T-helper 17 cell (primary cell): ENCODE measurements at places on chromosomes 7 and 10. TPM values are rescaled to one million over a fixed set of nuclear protein-coding genes. Genes with fewer than 3 reads are reported as not detected.
A peak's percentile ranks its signal among the peaks of the same experiment; 100 is the strongest.

The HOXA1 gene
- 0.60 TPM for total RNA-seq

The SYT15 gene
- total RNA-seq = 1.1 TPM

The PTN gene
- total RNA-seq = not detected

The TWIST1 gene
- not detected for total RNA-seq

DNA sequence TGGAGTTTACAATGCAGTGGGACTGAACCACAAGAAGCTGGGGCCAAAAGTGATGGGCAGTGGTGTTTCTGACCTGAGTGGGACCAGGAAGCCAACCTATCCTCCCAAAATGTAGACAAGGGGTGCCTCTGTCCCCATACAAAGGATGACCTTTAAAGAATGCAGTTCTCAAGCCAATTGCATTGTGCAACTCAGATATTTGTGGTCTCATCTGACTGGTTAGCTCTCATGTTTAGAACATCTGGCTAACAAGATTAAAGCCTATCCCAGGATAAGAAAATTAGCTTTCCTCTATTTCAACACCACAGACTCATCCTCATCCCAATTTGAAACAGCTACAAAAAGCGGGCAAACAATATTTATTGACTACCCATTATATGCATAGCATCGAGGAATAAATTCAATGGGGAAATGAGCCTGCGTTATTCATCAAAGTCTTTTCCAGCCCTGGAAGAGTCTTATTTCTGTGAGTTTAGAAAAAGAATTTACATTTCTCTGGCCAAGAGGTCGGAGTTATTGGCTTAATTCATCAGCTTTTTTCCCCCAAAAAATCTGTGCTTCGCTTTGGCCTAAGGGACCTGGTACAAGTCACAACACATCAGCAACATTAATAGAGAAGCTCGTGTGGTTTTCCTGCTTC is 26.7 kb downstream of the ELMO1 start:
- DNase-seq = no peak

DNA sequence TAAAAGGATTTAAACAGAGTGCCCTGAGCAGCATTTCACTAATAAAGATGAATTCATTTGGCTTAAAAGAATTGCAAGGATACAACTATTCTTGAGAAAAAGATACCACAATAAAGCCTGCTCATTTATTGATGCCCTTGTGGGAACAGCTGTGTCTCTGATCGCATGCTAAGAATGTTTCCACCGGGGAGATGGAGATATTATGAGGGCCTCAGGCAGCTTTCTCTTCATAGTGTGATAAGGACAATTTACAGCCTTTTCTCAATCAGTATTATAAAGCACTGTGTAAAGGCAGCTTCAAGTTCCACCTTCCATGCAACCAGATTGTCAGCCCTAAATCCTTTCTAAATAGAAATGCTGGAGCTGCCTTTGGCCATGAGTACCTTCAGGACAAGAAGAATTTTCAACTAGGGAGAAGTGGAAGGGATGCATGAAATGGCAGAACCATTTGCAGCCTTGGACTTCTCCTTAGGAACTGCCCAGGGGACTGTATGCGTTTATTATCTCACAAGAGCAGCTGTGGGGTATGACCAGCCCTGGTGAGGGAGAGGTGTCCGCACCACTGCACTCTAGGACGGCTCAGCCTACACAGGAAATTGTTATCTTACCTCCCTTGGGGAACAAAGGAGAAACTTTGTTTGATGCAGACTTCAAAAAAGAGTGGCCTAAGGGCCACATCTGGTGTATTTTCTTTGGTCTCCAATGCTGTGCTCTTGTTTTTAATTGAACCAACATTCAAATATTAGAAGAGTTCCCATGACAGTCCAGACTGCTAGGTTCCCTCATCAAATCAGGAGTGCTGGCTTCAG is 116.9 kb upstream of the PCGF5 start:
- DNase-seq = no peak

DNA sequence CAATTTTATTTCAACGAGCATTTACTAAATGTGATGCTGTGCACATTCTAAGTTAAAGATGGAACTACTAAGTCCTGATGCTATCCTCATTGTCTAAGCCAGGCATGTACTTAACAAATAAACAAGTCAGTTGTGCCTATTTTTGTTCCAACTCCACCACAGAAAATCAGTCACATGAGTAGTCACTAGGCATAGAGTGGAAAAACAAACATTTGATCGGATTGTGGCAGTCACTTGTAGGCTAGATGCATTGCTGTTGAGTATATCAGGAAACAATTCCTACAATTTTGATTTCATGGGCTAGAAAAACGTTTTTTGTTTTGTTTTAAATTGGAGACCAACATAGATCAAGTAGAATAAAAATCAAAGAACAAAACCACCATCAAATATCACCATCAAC is 177.6 kb upstream of the SLC25A13 start:
- DNase-seq = no peak

DNA sequence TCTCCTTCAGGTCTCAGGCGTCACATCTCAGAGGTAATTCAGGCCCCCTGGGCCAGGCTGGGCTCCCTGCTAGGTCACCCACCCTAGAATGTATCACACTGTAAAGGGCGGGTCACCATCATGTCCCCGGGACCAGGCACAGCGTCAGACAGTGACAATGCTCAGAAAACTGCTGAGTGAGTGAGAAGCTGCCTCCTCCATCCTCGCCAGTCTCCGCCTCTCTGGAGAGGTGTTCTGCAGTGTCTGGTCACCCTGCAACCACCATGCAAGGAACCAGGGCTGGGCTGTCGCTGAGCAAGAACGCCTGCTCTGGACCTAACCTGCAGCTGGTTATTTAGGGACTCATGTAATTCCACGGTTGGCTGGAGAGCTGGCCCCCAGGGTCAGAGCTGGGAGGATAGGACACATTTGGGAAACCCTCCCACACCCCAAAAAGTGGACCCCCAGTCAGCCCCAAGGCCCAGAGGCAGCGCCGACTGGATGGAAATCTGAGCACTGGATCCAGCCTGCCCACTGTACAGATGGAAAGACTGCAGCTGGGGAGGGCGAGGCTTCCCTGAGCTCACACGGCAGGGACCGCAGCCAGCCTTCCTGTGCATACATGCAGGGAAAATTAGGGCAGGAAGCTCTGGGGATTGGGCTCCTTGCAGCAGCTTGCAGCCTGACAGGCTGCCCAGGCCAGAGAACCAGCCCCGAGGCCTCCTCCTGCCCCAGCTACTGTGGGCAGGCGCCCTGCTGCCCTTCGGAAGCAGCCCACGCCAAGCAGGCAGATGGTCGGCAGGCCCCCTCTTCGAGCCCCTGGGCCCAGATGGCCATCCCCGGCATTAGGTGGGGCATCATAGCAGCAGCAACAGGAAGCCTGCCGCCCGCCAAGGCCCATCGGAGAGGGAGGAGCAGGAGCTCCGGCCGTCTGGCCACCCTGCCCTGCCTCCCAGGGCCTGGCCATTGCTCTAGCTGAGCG is 105.4 kb upstream of the ZMIZ1 start:
- no peak for DNase-seq

DNA sequence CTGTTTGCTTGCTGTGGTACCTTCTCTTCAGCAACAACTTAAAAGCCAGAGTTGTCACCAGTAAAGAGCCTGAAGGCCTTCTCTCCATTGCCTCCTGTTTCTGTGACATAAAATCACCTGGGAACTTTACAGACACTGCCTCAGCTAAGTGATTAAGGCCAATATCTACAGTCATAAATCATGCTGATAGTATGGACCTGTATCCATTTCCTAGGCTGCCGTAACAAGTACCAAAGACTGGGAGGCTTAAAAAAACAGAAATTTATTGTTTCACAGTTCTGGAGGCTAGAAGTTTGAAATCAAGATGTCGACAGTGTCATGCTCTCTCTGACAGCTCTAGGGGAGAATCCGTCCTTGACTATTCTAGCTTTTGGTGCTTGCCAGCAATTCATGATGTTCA is 108.4 kb upstream of the UNC5B start:
- DNase-seq = no peak

DNA sequence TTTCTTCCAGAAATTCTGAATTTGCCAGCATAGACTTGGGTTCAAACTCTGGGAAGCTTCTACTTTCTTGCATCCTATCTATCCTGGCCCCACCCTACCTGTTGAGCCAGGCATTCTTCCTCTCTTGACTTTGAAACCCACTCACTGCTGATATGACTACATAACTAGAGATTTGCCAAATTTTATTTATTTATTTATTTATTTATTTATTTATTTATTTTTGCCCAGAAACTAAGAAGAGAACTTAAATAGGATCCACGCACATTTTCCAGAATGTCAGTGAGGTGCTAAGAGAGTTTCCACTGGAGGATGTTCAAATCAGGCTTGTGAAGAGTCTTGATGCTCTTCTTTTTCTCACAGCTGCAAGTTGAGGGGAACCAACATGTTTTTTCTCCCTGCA is 487.8 kb upstream of the PODXL start:
- DNase-seq = no peak

DNA sequence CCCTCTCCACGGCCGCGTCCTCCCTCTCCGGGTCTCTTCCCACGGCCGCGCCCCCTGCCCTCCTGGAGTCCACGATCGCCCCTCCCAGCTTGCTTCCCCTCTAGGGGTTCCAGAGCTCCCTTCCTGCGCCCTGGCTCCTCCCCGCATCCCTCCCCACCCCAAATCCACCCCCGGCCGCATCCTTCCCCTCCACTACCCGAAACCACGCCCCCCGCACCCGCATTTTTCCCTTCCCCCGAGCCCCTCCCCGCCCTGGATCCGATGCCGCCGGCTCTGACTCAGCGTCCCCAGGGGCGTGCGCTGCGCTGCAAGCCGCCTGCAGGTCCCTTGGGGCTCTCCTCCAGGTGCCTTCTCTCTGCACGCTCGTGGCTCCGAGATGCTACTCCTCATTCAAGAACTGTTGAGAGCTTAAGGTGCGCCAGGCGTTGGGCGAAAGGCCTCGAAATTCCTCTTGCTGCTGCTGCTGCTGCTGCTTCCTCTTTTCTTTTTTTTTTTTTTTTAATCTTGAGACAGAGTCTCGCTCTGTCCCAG is 372 bp upstream of the TMEM130 start:
- DNase-seq = peak; percentile 28

DNA sequence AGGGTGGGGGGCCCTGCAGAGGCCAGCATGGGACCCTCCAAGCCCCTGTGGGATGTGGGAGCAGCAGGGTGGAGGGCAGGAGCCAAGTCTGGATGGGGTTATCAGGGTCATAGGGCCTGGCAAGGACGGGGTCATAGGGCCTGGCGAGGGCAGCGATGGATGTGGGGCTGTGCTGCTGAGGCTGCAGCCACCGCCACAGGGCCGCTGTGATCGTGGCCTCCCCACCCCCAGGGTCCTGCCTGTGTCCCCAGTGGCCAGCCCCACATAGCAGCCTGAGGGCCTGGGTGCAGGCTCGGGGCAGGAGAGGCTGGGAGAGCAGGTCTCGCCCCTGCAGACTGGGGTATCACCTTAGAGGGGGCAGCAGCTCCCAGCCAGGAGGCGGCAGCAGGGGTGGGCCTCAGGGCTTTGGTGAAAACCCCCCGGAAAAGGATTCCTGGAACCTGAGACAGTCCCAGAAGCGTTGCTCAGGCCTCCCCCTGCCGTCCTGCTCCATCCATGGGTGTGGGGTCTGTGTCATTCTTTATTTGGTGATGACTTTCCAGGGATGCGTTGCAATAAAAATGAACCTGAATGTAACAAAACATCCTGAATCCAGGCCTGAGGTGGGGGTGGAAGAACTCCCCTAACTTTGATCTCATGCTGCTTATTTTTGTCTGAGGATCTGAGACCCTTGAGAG is 107.3 kb upstream of the SHH start:
- no peak for DNase-seq

- no peak for DNase-seq
These were observed 7.4 kb downstream of the EPHA1 start for GRCh38 chr7:143401265-143401664.

DNA sequence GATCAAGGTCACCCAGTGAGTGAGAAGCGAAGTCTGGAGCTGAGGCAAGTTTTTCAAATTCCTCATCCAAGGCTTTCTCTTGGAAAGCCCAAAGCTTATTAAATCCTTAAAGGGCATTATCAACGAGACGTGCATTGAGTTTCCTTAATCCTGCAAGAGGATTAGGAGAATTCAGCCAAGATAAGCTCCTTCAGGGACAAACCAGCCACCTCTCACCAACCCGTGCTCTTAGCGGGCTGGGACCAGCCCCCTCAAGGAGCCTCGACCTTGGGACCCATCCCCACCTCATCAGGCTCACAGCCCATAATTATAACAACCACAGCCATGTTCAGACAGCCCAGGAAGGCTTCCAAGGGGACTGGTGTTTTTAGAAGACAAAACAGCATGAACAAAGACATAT is 12.0 kb upstream of the SLC29A4 start:
- DNase-seq = no peak

DNA sequence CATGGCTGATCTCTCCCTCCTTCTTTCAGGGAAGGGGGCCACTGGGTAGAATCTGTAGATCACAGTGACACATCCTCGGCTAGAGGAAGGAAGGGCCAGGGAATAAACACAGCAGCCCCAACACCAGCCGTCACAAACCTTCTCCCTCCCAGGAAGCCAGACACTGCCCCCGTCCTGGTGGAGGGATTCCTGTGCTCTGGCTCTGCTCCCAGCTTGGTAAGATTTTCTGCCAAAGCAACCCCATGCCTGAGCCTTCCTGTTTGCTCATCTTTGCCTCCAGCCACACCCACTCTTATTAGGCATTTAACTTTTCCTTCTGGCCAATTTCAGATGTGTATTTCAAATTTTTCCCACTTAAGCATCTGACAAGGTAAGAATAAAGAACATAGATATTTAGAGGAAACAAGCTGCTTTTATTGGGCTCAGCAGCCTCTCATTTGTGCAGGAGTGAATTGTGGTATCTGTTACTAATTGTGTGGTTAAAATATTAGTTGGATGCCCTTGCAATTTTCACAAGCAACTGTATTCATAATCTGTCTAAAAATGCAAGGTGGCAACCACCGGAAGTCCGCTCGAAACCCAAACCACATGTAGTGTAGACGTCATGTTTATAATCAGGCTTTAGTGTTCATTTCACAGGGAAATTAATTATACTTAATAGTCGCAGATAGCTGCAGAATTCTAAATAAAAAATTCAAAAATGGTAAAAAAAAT is 13.2 kb upstream of the NPS start:
- no peak for DNase-seq

DNA sequence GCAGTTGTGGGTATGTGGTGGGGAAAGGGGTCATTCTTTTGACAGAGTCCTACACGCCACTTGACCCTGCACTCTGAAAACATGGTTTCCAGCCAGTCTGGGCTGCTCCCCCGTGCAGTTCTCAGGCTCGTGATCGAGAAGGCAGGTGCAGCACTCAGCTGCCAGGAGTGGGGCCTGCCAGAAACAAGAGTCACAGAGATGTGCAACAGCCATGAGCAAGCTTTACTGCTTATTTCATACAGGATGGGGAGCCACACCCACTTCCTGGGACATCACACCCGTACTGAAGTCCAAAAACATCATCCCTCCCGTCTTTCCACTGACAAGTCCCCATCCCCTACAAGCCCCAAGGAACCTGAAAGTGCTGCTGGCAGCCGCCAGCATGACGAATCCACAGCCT is 9.3 kb downstream of the ATG9B start:
- DNase-seq = no peak
